RWPE2 (cell line): ENCODE measurements at places on chromosomes 1 and 21.

GRCh38 chr1:43368646-43369020 is 822 bp upstream of the ELOVL1 start:
- no peak for DNase-seq

GRCh38 chr1:87951852-87952251 is 623.2 kb downstream of the LMO4 start:
- no peak for DNase-seq

DNA sequence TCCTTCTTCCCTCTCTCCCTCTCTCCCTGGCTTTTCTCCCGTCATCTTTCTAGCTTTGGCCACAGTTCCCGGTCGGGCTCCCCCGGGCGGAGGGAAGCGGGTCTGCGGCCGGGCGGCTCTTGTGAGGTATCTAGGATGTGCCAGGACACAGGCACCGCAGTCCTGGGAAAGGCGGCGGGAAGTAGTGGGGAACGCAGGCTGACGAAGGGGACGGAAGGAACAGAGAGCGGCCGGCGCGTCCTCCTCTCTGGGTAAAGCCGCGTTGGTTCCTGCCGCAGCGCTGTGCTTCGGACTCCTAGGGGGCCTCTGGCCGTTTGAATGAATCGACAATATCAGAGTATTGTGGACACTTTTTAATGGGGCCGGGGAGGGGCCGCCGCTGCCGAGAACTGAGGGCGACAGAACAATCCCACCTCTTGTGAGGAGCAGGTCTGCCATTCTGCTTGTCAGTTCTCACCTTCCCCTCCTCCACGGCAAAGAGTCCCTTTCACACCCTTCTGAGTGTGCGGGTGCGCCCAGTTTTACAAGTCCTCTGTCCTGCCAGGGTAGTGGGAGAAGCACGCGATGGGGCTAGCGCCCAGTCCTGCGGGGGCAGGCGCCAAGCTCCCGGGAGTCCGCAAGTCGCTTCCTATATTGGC is 1.2 kb upstream of the LHX9 start:
- DNase-seq, result peak; percentile 75

GRCh38 chr1:87334351-87335174 is 5.9 kb downstream of the LMO4 start:
- DNase-seq, result no peak

GRCh38 chr1:27928216-27928954 is 6.4 kb upstream of the SMPDL3B start:
- DNase-seq, result no peak

DNA sequence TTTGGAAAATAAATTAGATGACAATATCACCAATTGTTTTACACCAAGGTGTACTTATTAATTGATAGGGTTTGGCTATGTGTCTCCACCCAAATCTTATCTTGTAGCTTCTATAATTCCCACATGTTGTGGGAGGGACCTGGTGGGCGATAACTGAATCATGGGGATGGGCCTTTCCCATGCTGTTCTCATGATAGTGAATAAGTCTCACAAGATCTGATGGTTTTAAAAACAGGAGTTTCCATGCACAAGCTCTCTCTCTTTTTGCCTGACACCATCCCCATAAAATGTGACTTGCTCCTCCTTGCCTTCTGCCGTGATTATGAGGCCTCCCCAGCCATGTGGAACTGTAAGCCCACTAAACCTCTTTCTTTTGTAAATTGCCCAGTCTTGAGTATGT is 131.0 kb upstream of the LMO4 start:
- no peak for DNase-seq

GRCh38 chr1:203677771-203678170 is 51.1 kb downstream of the ATP2B4 start:
- no peak for DNase-seq

- DNase-seq, result no peak
Observed at GRCh38 chr1:104190821-104191220, 441.1 kb downstream of the AMY1C start.

- no peak for DNase-seq
Observed at GRCh38 chr1:51649593-51650091, 32.8 kb downstream of the OSBPL9 start.

- DNase-seq, result no peak
Observed at GRCh38 chr1:84855168-84855567, 37.8 kb downstream of the LPAR3 start.

DNA sequence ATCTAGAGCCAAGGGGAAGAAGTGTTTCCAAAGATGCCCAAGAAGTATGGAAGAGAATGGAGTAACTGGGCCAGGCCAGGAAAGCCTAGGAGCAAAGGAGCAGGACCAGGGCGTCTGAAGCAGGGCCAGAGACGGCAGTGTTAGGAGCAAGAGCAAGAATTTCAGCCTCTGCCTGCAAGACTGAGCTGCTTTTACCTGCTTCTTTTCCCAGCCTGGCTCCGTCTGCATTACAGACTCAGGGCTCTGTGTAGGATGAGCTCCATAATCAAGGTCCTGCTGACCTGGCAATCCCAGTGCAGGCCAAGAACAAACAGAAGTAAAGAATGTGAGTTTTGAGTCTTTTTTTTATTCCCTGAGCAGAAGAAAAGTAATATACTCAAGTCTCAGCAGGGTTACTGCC is 10.1 kb downstream of the FMO1 start:
- DNase-seq, result no peak

DNA sequence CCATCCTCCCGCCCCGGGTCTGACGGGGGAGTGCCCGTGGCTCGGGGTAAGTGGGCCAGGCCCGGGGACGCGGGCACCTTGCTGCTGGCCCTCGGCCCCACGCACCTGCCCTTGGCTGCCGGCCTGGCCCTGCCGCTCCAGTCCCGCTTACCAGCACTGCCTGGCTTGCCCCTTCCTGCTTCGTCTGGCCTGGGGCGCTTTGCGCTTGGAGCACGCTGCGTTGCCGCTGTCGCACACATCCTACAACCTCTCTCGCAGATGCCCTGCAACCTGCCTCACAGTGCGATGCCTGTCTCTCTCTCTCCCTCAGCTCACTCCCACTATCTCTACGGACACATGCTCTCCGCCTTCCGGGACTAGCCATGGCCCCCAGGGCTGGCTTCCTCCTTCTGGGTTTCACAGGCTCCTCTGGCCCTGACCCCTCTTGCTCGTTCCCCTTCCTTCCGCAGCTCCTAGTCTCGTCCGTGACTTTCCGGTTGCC is 9.7 kb downstream of the MYOG start:
- DNase-seq, result no peak

DNA sequence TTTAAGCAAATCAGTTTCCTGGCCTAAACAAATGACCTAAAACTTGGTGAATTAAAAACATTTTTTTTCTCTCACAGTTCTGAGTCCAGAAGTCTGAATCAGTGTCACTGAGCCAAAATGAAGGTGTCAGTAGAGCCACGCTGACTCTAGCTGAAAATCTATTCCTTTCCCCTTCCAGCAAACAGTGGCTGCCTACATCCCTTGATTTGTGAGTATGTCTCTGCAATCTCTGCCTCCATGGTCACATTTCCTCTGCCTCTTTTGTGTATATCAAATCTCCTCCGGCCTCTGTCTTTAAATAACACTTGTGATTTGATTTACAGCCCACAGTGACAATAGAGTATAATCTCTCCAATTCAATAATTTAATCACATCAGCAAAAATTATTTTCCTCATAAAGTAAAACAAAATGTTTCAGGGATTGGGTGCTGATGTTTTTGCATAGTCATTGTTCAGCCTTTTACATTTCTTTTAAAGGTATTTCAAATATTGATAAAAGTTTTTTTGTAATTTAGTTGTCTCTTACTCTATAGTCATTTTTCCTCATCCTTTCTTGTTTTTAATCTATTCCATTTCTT is 1715.4 kb downstream of the BRINP3 start:
- DNase-seq, result no peak

DNA sequence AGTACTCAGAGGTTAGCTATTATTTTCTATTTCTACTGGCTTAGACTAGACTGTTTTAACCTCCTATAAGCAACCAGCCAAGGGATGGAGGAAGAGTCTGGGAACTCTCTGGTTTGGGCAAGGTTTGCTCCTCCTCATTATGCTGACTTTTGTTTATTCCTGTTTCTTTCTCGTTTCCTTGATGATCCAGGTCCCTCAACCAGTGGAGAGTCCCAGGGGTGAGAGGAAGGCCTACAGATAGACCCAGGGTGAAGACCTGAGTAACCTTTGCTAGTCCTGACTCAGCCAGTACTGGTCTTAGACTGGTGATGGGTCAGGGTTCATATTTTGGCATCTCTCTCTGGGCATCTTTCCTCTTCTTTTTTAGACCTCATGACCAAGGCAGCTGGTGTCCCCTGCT is 5.4 kb downstream of the TUFT1 start:
- no peak for DNase-seq

DNA sequence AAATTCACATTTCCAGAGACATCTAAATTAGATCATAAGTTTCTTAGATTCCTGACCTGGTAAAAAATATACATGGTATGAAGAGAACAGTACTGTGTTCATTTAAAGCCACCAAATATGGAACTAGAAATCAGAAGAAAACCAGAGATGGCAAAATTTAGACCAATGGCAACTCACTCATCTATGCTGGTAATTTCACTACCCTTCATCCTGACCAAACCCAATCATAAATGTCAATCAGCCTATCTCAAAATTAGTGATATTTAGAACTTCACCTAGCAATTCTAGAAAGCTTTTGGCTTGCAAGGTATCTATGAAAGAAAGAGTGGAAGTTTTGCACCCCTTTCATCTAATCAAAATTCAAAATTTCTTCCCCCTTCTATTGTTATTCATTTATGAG is 107.7 kb downstream of the NIBAN1 start:
- DNase-seq, result no peak
